ENCODE measurements at places on chromosomes 6 and 20.

DNA sequence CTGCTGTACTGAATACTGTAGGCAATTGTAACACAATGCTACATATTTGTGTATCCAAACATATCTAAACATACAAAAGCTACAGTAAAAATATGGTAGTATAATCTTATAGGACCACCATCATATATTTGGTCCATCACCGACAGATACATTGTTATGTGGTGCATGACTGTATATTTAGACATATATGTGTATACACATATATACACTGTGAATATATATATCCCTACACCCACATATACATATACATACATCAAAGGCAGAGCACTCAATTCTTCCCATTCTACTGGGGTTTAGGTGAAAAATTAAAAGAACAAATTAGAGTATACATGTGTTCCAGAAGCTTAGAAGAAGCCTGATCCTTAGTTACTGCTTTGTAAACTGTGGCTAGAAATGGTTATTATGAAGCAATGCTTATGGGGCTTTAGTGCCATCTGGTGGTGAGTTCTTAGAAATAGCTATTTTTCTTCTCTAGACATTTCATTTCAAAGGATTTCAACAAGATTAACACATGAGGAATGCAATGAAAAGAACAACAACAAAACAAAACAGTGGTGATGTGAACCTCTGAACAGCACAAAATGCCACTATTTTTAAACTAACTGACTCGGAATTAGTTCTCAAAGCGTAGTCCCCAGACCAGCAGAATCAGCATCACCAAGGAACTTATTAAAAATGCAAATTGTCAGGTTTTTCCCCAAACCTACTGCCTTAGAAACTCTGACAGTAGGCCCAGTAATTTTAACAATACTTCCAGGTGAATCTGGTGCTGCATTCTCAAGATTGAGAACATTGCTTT, 38.0 kb downstream of the PKHD1 start:
- peak; percentile 36 for DNase-seq

DNA sequence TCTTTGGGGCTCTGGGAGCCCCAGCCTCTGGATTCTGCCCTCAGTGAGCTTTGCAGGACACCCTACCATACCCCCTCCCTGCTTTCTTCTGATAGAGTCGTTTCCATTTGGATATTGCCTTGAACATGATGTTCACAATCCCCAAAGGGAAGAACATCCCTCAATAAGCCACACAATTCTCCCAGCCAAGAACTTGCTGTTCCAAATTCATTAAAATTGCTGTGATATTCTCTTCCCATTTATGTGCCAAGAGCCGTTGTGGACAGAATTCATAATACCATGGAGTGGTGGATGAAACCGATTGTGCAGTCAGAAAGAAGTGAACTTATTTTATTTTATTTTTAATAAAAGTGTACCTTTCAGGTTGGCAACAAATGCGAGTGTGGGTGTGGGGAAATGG, 95.8 kb downstream of the DHX35 start:
- DNase-seq, result no peak

DNA sequence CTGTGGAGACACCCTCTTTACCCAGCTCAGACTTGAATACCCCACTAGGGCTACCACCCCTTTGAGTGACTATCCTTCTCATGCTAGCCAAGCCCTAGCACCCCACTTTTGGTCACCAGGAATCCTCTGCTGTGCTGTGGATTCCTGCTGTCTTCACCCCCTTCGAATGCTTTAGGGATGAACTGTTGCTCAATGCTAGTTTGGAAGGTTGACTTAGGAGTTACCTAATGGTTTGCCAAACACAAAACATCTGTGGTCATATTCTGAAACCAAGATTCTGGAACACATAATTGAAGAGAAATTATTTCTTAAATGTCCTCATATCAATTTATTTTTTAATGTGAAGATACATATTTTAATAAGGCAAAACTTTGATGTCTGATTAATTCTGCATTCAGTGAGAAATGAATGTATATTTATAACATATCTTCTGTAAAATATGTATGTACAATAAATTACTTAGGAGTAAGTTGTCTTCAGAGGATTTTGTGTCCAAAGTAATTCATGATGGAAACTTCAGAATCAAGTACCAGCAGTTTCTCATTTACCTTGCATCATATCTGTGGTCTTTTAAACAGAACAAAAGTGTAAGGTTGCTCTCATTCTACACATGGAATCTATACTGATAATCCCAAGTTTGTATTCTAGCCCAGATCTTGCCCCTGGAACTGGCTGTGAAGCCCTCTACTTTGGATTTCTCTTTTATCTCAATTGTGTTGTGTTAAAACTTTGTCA, 46.9 kb downstream of the TMEM200A start:
- no peak for DNase-seq

DNA sequence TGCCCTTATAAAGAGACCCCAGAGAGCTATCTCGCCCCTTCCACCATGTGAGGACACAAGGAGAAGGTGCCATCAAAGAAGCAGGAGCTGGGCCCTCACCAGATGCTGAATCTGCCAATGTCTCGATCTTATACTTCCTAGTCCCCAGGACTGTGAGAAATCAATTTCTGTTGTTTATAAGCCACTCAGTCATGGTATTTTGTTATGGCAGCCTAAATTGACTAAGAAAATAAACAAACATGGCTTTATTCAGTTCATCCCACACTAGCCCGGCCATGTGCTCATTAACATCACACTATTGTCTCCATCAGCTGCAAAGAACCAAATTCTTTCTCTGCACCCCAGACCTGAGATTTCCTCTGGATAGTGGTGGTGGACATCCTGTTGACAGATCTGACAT, 302.4 kb downstream of the PTPRT start:
- no peak for DNase-seq

- DNase-seq, result no peak
Observed at GRCh38 chr20:48685300-48685699, 142.5 kb downstream of the PREX1 start.

GRCh38 chr6:14660806-14661579, 543.4 kb downstream of the CD83 start:
- peak; percentile 47 for DNase-seq

- peak; percentile 5 for DNase-seq
Observed at GRCh38 chr20:51337126-51337805, 205.3 kb downstream of the NFATC2 start.

DNA sequence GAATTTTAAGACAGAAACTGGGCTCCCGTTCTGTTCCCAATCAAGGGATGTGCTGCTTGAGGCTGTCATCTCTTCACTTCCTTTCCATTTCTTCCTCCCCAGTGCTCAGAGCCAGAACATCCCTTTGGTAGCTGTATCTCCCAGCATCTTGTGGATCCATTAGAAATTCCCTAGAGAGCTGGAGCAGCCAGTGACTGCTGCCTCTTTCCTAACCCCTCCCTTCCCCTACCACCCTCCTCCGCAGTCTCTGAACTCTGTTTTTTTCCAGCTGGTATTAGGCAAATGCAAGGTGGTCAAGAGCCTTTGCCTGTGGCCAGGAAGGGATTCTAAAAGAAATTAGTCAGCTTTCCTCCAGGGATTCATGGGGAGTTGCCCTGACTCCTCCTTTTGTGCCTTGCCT, 208.0 kb downstream of the EYA2 start:
- no peak for DNase-seq

DNA sequence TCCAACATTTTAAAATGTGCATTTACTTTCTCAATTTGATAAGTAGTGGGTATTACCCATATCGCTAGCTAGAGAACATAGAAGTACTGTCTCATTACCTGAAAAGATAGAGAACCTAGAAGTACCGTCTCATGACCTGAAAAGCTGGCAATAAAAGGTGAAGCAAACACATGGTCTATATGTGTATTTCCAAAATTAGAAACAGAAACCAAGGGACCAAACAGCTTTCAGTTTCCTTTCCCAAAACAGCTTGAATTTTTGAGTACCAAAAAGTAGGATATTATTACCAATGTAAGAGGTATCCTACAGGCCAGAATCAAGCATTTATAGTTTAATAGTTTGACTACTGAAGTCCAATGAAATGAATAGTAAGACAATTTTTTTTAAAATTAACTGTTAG, 77.2 kb downstream of the KIF13A start:
- DNase-seq, result no peak

GRCh38 chr6:116973976-116974375, 96.9 kb downstream of the RFX6 start:
- DNase-seq, result no peak

GRCh38 chr20:35223941-35224340, 2.5 kb upstream of the MMP24 start:
- no peak for DNase-seq

DNA sequence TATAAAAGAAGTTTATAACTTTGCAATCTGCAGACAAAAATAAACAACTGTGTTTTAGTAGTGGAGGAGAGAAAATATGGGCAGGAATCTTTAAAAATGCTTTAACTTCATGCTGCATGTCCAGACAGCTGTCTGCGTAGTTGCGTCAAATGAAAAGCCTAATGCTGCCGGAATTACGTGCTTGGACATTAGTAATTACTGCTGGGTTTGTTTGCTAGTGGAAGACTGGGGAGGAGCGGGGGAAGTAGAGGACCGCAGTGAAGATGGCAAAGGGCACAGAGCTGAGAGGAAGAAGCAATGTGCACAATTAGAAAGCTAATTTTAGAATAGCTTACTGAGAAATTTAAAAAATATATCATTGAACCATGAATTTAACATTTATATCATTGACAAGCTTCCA, 2.4 kb downstream of the SNAP25 start:
- no peak for DNase-seq

DNA sequence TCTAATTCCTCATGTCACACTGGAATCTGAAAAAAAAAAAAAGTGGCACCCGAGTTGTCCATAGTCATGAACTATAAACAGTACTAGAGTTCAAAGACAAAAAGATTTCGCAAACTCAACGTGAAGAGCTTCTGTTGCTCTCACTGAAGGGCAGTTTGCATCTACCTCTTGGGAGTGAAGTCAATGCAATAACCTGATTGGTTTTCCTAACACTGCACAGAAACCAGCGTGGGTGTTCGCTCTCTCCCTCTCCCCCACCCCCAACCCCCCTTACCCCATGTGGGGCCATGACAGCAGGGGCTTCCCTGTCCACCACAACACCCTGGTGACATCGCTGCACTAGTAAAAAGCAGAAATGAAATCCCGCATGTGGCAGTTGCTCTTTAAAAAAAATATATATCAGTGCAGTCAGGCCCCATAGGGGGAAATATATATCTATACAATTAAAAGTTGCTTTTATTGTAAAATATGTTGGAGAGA, 66.9 kb downstream of the GMPR start:
- no peak for DNase-seq

GRCh38 chr20:57605045-57605444, 15.2 kb downstream of the ZBP1 start:
- peak; percentile 59 for DNase-seq

DNA sequence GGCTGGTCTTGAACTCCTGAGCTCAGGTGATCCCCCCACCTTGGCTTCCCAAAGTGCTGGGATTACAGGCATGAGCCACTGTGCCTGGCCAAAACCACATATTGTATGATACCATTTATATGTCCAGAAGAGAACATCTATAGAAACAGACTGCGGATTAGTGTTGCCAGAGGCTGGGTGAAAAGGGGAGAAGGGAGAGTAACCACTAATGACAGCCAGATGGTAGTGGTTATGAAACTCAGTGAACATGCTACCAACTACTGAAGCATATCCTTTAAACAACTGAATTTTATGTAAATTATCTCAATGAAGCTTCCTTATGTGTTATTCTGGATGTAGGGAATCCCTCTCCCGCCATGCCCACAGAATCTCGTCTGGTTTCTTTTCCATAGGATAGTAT, 15.7 kb downstream of the SLC23A2 start:
- DNase-seq, result no peak

DNA sequence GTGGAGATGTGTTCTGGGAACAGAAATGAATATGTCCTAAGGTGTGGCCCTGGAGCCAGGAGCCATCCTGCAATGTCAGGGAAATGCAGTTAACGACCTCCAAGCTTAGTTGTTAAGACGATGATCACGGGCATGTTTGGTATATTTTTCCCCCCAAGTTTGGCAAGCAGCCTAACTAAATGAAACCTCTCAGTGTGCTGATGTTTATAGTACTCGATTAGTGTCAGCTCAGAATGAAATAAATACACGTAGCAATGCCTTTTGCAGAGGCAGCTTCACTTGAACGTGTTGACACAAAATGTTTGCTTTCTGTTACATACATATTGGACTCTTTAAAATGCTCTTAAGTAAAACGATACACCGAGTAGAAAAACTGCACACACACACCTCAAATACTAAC, 76.2 kb upstream of the OLIG3 start:
- DNase-seq, result no peak

DNA sequence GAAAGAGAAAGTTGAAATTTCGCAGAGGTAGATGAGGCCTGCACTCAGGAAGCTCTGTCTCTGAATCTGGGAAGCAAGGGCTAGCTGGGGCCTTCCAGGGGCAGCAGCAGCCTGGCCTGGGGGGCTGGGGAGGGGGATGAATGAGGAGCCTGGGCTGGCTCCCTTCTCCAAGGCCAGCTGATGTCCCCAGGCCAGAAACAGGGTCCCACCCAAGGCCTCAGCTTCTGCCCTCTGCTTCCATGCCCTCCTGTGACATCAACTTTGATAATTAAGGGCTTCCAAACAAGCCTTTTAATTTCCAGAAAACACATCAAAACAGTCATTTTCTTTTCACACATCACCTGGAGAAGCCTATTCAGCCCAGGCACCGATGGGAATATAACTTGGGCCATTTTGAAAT, 15.4 kb downstream of the TFAP2A start:
- DNase-seq, result no peak

GRCh38 chr6:45132658-45133294, 195.4 kb upstream of the RUNX2 start:
- DNase-seq, result no peak

DNA sequence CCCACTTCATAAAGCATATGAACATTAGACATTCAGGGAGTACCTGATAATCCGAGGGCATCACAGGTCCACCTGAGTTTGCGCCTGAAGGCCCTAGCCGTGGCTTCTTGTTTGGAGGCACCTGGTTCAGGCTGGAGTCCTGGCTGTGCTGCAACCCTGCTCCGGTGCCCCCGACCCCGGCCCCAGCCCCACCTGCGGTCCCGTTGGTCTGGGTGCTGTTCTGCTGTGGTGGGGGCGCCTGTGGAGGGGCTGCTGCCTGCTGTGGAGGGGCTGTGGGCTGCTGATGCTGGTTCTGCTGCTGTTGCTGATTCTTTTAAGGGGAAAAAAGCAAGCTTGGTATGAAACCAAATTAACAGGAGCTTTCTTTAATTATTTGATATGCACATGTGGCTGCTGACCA, 144.6 kb upstream of the SLC22A16 start:
- DNase-seq, result no peak

GRCh38 chr6:33740204-33740608, 6.5 kb downstream of the IP6K3 start:
- no peak for DNase-seq

GRCh38 chr20:47303736-47304135, 52.8 kb downstream of the ZMYND8 start:
- DNase-seq, result no peak

Measured in CD4-positive, alpha-beta T cell treated with Interleukin-10 for 1 hour (primary cell).